ENCODE measurements at places on chromosomes 1 and 21.

GRCh38 chr1:21770201-21770600, 12.7 kb downstream of the USP48 start:
- no peak for DNase-seq

DNA sequence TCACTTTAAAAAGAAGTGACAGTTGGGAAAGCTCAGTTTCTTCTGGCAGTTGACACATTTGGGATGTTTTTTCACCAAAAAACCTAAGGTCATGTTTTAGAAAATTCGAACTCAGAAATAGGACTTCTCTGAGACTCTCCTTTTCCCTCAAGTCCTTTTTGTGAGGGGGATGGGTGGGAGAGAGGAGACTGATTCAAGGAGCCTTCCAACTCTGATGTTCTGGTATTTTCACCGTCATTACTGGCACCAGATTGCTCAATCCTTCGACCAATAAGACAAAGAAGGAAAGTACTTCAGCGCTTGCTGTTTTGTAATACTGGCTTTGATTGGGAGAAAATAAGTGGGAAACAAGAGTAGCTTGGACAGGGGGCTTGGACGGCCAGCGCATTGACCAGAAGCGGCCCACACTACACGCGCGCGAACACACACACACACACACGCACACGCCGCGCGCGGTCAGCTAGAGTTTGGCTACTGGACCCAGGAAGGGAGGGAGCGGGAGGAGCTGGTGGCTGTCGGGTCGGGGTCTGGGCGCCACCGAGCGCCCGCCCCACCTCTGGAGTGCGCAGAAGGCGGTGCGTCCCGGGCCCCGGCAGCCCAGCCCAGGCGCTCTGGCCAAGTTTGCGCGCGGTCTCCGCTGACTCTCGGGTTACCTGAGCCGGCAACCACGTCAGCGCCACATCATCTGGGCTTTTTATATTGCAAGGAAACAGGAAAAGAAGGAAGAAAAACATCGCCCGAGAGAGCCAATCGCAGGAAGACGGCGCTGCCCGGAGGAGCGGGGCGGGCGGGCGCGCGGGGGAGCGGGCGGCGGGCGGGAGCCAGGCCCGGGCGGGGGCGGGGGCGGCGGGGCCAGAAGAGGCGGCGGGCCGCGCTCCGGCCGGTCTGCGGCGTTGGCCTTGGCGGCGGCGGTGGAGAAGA, at the start of gene KCNK1:
TSS of gene KCNK1 (plus strand) at position 855 of the 921 bp plus-strand sequence. CDS start at position 921, 66 bp downstream.
- DNase-seq, result no peak

- no peak for DNase-seq
These were observed 66.3 kb downstream of the C1orf185 start for GRCh38 chr1:51168266-51168845.

- DNase-seq, result no peak
These were observed 40.3 kb downstream of the MORN1 start for GRCh38 chr1:2350911-2351655.

DNA sequence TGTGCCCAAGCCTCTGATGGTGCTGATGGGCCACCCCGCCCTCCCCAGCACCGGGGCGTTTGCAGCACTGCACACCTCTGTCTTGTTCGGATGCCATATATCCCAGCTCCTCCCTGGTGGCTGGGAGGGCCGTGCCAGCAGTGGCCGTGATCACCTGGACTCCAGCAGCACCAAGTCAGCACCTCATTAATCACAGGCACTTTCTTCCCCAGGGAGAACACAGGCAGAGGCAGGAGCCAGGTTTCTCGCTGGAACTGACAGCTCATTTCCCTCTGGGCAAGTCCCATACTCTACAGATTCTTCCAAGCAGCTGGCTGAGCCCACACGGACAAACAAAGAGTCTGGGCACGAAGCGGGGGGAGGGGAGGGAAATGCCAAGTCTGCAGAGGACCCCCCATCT, 141.7 kb upstream of the EDN2 start:
- DNase-seq, result no peak

DNA sequence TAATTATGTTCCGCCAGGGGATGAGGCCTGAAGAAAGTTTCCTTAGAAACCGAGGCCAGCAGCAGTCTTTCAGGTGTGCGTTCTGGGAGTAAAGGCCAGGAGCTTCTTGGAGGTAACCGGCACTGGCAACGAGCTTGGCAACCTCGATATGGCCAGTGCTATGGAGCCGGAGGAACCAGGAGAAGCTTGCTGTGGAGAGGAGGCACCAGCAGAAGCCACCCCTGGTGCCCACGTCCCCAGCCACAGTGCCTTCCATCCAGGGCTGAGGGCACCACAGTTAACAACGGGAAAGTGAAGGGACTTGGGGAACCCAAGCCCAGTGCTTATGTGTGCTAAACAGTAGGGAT, 41.5 kb upstream of the LIN9 start:
- DNase-seq, result no peak

DNA sequence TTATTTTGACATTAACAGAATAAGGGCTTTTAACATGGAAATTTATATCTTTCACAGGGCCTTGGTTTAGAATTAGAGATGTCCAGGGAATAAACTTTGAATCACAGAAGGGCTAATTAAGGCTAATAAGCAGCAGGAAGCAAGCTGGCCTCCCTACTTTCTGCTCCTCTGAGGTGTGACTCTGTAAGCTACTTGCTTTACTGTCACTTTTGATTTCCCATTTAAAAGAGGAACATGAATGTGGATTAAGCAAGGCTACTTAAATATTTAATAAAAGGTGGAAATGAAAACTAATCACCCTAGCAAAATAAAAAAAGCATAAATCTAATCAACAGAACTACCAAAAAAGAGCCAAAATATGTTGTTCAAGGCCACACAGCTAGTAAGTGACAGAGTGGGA, 28.9 kb upstream of the CD5L start:
- no peak for DNase-seq

DNA sequence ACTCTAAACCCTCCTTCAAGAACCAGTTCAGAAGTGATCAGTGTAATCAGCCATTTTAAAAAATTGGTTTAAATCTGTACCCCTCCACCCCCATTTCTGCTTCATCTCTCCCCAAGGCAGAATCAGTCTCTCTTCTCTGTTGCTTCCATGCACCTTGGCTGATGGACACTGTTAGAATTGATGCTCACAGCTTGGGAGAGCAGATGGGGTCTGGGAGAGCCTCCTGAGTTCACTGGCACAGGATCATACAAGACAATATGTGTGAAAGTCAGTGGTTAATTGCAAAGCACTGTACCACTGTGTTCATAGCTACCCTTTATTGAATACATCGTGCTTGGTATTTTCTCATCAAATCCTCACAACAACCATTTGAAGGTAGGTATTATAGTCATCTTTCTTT, 140.9 kb downstream of the ROR1 start:
- no peak for DNase-seq

GRCh38 chr1:203521812-203522211, 27.9 kb downstream of the OPTC start:
- DNase-seq, result no peak

Data from CD4-positive, alpha-beta T cell treated with Interleukin-2 at 100 ng/mL for 4 hours (primary cell).